GM23248 (cell line): ENCODE measurements at places on chromosomes 11 and 22.

- peak; percentile 38 for DNase-seq
These were observed 64.9 kb downstream of the SPECC1L start for GRCh38 chr22:24335496-24335895.

DNA sequence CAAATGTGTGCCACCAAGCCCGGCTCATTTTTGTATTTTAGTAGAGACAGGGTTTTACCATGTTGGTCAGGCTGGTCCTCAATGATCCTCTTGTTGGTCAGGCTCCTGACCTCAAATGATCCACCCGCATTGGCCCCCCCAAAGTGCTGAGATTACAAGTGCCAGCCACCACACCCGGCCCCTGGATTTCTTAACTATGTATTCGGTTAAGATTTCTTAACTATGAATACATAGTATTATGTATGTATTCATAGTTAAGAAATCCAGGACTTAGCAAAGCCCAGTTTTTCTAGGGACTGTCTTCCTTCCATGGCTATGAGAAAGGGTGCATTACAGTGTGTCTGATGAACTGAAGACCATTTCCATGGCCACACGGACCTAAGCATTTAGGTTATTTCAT is 1.7 kb downstream of the C11orf91 start:
- DNase-seq: no peak

DNA sequence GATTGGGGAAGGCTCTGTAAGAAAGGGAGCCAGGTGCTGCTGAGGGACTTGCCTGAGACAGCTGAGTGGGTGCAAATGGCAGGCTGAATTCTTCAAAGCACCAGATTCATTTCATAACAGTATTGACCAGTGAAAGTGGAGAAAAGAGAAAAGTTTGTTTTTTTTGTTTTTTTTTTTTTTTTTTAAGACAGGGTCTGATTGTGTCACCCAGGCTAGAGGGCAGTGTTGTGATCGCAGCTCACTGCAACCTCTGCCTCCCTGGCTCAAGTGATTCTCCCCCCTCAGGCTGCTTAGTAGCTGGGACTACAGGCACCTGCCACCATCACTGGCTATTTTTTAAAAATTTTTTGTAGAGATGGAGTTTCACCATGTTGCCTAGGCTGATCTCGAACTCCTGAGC is 494.0 kb downstream of the MIAT start:
- DNase-seq: no peak

DNA sequence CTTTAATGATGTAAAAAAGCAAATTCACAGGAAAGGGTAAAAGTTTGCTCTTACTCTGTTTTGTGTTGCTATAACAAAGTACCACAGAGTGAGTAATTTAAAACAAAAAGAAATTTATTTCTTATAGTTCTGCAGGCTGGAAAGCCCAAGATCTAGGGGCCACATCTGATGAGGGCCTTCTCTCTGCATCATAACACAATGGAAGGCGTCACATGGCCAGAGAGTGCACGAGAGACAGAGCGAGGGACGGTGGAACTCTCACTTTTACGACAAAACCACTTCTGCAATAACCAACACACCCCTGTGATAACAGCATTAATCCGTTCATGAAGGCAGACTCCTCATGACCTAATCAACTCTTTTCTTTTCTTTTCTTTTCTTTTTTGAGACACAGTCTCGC is 31.1 kb downstream of the CD6 start:
- DNase-seq: no peak

- DNase-seq: no peak
These were observed 24.2 kb upstream of the YAP1 start for GRCh38 chr11:102085864-102086551.

GRCh38 chr11:50174189-50174588 is 141.5 kb downstream of the OR4C45 start:
- peak; percentile 57 for DNase-seq

- DNase-seq: no peak
These were observed 6.5 kb downstream of the TCF20 start for GRCh38 chr22:42263944-42264343.

- DNase-seq: no peak
These were observed 11.9 kb upstream of the PELI3 start for GRCh38 chr11:66454828-66455227.

DNA sequence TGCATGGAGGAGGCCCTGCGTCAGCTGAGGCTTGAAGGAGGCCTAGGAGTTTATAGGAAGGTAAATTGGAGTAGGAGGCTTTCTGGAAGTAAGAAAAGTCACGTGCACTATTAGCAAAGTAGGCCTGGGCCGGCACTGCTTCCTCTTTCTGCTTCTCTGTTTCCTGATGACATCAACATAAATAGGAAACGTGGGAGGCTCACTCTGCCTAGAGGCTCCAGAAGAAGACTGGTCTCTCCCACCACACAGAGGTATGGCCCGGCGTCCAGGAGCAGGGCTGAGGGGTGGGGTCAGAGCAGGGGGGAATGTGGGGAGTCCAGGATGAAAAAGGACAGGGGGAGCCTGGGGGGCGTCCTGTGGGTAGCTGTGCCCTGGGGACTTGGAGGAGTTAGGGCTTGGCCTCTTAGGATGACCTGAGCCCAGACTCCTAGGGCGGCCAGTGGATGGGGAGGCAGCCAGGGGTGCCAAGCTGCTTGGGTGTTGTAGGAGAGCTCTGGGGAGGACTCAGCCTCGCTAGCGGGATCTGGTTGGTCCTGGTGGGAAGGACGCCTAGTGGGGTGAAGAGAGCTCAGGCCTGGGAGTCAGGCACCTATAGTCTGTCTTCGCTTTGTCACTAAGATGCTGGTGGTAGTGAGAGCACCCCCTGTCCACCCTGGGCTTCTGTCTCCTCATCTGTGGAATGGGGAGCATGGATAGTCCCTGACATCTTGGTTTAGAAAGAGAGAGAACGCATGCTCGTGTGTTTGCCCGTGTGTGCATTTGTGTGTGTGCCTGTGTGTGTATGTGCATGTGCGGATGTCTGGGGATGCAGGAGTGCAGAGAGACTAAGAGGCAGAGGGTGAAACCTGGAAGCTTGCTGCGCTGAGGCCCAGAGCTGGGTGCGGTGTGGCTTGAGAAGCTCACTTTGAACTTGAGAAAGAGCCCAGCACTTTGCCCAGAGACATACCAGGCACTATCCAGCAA is at the start of gene CSF2RB:
Gene CSF2RB, plus strand, starts transcription at position 202 of the 963 bp plus-strand sequence. CDS start 8,580 bp downstream, outside the sequence.
- DNase-seq: no peak

DNA sequence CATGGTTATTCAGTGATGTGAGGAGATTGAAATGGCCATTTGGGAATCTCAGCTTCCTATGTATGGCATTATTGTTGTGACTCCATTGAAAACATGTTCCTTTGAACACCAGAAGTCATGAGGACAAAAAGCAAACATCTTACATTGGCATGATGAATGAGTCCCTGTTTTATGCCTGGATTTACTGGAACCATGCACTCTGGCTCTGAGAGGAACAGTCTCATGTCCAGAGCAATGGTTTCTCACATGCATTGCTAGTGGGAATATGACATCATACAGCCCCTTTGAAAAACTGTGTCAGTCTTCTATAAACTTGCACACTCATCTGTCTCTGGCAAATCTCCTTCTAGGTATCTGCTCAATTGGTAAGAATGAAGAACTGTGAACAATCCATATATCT is 3.4 kb upstream of the KDM4F start:
- DNase-seq: no peak

DNA sequence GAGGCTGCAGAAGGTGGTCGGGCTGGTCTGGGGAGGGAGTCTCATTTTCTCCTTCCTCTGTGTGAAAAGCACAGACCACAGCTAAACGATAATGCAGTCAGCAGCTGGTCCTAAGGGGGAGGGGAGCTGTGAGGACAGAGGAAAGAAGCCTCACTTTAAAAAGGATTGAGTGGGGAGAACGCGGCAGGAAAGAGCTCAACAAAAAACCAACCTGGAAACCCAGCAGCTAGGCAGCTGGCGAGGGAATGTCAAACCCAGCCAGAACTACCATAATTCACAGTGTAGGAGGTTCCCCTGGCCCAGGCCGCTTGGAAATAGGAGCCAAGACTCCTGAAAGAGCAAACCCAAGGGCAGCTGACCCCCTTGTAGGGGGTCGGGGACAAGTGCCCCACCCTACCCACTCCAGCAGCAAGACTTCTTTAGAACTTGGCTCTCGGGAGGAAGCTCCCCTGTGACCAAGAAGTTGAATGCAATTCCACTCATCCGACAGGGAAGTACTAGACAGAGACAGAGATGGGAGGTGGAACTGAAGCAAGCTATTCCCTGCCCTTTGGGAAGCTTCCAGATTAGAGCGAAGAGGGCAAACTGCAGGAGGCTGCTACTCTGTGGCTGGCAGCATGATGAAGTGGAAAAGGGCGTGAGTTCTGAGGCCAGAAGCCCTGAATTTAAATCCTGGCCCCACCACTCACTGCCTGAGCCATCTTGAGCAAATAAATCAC is 16.5 kb upstream of the DGKZ start:
- no peak for DNase-seq

DNA sequence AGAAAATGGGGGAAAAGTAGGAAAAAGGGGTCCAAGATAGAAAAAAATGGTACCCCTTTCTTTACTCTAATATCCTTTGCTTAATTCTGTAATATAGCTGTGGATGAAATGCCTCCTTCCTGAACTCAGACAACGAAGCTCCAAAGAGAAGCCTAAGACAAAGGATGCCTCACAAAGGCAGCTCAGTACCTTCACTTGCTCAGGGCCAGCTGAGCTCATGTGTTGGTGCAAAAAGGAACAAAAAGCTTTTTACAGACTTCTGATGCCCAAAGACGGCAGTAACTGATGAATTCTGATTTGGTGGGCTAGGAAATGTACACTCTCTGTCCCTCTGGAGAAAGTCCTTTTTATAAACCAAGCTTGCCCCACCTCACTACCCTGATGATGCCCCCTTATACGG is 77.5 kb downstream of the DENND5A start:
- DNase-seq: no peak

GRCh38 chr11:118705111-118705741 is 25.8 kb upstream of the TREH start:
- DNase-seq: no peak

- DNase-seq: no peak
These were observed 6.9 kb downstream of the SULT4A1 start for GRCh38 chr22:43855431-43855830.

DNA sequence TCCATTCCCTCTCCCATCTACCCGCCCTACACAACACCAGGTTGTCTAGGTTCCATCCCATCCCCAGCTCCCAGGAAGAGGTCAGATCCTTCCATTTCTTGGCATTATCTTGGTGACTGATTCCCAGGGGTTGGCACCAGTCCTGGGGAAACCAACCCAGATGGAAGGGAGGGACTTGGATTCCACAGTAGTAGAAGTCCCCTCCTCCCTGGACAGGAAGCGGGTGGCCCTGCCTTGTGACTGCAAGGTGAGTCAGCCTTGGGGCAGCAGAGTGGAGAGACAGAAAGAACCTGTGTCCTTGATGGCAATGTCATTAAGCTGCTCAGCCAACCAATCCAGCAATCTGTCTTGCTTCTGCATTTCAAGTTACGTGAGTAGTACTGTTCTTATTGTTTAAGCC is 26.5 kb downstream of the SYT13 start:
- DNase-seq: peak; percentile 53

- no peak for DNase-seq
These were observed 58.2 kb downstream of the SMIM38 start for GRCh38 chr11:69213964-69214363.

- DNase-seq: no peak
These were observed 9.5 kb downstream of the MAP4K2 start for GRCh38 chr11:64793271-64794160.

DNA sequence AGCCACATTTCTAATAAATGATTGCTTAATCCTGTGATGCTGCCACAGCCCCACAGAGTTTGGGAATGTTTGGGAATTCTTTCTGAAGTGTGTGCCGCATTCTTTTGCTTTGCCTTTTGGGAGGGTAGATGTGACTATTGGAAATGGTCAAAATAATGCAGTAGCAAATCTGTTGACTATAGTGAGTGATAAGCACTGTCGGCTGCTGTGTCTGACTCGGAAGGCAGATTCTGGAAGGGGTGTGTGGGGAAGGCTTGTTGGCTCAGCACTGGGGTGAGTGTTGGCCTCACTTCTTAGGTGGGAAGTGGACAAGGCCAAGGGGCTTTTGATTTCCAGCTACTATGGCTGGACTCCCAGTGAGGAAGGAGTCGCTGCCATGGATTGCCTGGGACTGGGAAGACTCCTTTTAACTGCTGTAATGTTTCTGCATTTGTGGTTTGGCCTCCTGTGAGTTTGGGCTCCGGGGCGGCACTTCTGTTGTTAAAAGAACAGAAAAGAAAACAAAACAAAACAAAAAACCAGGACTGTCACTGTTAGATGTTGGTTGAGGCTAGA is 20.1 kb downstream of the ZBTB16 start:
- DNase-seq: peak; percentile 24

DNA sequence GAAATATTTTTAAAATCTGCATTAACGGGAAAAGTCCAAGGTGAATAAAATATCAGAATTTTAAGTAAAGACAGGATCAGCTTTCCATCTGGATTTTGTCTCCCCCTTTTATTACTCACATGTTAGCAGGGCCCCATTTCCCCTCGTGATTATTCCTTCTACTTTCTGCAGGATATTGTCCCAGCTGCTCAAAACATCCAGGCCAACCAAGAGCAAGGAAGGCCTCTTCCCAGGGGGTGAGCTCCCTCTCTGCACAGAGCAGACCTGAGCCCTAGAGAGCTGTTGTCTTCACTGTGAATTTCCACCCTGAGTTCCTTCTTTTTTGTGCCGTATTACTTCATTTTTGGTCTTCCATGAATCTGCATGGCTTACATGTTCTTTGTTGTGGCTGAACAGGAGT is 3.7 kb upstream of the TMPRSS13 start:
- no peak for DNase-seq

DNA sequence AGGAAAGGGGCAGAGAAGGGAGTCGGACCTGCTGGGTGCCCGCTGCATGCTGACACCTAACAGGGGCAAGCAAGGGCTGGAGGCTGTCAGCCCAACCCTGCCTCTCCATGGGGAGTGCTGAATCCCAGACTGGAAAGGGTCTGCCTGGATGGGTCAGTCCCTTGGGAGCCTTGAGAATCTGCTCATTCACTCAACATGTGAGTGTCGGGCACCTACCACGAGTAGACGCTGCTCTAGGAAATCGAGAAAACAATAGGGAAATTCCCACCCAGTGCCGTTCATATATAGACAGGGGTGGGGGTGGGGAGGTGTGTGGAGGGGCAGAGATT is 4.4 kb upstream of the CTSD start:
- DNase-seq: no peak

- peak; percentile 52 for DNase-seq
These were observed 16.8 kb downstream of the LRRC32 start for GRCh38 chr11:76653674-76654284.

DNA sequence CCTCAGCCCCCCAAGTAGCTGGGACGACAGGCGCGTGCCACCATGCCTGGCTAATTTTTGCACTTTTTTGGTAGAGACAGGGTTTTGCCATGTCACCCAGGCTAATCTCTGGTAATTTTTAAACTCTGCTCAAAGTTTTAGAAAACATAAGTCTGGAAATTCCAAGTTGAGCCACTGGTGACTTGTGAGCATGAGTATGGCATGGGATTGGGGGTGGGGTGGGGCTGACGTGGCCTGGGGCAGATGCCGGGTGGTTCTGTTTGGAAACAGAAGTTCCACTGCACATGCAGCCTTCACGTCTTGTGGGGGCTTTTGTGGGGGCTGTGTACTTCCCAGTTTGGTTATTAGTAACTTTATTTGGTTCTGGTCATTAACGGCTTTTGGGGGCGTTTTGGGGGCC is 67.3 kb downstream of the PTPRJ start:
- DNase-seq: peak; percentile 70

GRCh38 chr22:23718371-23719165 is 27.8 kb downstream of the RGL4 start:
- no peak for DNase-seq

- DNase-seq: no peak
These were observed 123.5 kb downstream of the SNX19 start for GRCh38 chr11:130792772-130793171.
